ENCODE measurements at places on chromosomes 6 and 20.
A peak's percentile ranks its signal among the peaks of the same experiment; 100 is the strongest.

- no peak for DNase-seq
Measured at GRCh38 chr6:28738396-28738765, 185.4 kb downstream of the TRIM27 start.

GRCh38 chr20:14444106-14444505, 106.7 kb upstream of the FLRT3 start:
- DNase-seq, result no peak

- no peak for DNase-seq
Measured at GRCh38 chr6:112842330-112842685, 495.2 kb downstream of the RFPL4B start.

DNA sequence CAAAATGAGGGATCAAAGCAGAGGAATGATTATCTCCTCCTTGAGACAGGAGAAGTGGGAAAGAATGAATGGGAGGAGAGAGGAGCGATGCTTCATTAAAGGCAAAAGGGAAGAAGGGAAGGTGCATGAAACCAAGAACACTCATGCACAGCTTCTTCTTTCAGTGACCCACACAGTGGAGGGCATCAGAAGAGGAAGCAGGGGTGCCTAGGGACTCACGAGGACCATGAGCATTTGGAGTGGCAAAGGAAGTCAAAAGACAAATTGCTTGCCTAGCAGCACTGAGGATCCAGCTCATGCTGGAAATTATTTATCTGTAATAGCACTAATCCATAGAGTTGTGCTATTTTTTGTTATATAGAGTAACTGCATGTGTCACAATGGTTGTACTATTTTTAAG, 66.1 kb downstream of the SMLR1 start:
- DNase-seq, result no peak

DNA sequence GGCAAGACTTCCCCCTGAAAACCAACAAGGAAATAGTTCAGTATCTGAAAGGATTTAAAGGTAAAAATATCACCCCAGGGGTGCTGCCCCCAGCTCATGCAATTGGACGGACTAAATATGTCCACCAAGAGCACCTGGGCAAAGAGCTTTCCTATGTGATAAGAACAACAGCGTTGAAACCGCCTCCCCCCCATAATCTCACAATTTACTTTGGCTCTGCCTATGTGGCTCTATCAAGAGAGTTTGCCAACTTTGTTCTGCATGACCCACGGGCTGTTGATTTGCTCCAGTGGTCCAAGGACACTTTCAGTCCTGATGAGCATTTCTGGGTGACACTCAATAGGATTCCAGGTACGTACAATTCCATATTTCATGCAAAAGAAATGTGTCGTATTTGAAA, 35.8 kb downstream of the GCNT2 start:
- no peak for DNase-seq

- DNase-seq, result no peak
Measured at GRCh38 chr20:44206132-44206531, 4.4 kb downstream of the OSER1 start.

GRCh38 chr20:58842276-58842675, 8.4 kb downstream of the GNAS-AS1 start:
- no peak for DNase-seq

DNA sequence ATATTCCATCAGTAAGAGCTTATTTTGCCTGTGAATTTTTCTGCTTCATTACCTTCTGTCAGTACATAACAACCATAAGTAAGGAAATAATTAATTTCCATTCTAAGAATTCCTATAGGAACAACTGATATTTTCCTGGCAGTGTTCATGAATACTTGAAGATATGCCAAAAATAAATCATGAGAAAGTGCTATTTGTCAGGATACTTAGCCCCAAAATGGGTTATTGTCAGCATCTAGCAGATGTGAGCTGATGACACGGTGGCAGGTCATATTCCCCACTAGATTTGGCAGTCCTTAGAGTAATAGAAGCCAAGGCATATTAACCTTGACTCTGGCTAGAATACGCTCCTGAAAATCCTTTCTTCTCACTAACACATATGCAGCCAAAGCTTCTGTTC, 43.2 kb upstream of the CRISP1 start:
- DNase-seq, result no peak

DNA sequence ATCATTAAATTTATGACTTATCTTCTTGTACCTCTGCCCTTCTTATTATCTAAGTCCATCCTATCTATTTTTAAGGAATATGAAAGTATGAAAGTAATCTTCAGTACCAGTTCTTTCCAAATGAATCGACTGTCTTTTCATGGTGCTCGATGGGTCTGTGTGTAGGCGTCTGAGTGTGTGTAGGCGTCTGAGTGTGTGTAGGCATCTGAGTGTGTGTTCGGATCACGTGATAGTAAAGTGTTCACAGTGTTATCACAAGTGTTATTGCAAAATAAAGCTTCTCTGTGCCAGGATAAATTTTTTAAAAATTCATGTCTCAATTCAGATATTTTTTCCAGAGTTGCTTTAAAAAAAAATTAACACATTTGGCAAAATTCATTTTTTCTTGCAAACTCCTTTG, 58.3 kb downstream of the BMP6 start:
- DNase-seq, result no peak

DNA sequence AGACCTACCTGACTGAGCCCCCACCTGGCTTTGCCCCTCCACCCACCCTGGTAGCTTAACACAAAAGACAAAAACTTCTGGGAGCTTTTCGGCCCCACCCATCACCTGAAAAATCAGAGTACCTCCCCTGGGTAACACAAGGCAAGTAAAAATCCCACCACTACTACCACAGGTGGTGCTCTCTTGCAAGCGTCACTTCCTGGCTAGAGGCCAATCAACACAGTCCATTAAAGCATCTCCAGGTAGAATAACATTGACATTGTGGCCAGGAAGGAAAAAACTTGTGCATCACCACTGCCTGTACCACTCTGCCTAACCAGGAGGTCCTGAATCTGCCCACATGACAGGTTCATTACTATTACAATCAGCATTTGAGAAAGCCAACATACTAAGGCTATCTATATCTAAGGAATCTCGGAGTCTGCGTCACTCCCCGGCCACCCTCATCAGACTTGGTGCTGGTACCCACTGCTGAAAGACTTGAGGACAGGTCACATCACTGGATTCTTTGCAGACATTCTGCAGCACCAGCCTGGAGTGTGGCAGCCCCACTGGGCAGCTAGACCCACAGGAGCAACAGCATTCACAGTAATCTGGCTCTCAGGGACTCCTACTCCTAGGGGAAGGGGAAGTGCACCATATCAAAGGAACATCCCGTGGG, 125.9 kb downstream of the CDK19 start:
- DNase-seq, result no peak

- DNase-seq, result peak; percentile 73
Measured at GRCh38 chr6:38350942-38351341, 288.8 kb downstream of the BTBD9 start.

DNA sequence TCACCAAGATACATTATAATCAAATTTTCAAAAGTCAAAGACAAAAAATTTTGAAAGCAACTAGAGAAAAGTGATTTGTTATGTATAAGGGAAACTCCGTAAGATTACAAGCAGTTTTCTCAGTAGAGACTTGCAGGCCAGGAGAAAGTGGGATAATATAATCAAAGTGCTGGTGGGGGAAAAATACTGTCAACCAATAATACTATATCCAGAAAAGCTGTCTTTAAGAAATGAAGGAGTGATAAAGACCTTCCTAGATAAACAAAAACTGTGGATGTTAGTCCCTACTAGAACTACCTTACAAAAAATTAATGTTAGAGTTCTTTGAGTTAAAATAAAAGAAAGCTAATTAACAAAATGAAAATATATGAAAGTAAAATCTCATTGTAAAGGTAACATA, 79.7 kb downstream of the SYNE1 start:
- no peak for DNase-seq

- DNase-seq, result no peak
Measured at GRCh38 chr6:7763881-7764280, 38.0 kb downstream of the BMP6 start.

DNA sequence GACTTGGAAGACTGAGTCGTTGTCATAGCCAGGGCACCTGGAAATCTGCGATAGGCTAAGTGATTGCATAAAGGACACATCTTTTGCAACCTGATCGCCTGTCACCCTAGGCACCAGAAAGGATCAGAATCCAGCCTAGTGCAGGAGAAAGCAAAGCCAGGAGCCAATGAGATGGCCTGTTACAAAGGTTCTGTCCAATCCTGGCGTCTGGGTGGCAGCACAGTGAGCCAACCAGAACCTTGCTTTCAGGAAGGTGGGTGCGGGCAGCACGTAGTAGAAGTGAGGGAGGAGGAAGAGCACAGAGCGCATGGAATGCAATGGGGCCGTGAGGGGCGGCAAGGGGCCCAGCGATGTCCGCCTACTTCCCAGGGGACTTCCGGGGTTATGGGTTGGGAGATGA, 120.4 kb upstream of the GGTLC1 start:
- DNase-seq, result no peak

GRCh38 chr6:508614-509013, 117.1 kb downstream of the IRF4 start:
- no peak for DNase-seq

DNA sequence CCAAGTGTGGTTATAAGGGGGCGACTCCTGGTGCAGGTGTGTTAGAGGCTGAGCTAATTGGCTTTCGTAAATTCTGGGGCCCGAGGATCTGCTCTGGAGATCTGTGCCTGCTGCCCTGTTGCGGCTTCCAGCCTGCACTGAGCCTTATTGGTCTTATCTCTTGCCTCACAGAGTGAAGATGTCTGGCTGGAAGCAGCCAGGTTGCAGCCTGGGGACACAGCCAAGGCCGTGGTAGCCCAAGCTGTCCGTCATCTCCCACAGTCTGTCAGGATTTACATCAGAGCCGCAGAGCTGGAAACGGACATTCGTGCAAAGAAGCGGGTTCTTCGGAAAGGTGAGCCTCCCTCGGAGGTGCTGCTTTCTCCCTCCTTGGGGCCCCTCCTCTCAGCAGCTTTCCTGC, 20.0 kb downstream of the PRPF6 start:
- no peak for DNase-seq

- no peak for DNase-seq
Measured at GRCh38 chr6:56821005-56821432, 133.9 kb upstream of the BEND6 start.

DNA sequence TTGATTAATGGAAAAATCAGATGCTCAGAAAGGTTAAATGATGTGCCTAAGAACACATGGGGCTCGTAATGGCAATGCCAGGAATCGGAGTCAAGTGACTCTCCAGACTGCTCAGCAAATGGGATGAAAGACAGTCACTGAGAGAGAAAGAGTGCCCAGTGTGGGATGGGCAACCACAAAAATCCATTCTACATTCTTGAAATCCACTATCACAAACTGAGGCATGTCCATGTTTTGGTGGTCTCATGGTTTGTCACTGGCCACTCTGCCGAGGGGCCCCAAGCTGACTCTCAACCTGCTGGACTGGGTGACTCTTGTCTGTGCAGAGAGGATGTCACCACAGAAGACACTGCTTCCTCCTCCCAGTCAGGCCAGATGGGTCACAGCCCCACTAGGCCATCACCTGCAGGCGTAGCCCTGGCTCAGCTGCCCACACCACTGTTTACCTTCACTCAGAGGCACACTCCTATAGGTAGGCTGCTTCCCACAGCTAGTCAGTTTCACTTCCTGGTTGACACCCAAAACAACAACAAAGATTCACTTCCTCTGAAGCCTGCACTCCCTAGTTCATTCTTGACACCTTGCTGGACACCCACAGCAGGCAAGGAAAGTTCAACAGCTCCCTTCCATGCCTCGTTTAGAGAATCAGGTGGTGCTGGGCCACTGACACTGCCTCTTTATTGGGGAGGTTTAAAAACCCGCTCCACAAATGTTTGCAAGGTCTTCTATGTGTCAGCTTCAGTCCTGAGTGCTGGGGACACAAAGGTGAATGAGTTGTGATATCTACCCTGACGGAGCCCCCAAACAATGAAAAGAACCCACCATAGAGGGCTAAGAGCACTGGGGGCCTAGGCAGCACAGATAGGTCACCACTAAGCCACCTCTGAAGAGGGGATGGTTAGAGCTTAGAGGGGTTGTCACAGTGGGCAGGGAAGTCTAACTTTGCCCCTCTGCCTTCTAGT, 21.7 kb downstream of the MAP1LC3A start:
- peak; percentile 62 for DNase-seq

GRCh38 chr6:36752187-36752885, 54.7 kb downstream of the RAB44 start:
- DNase-seq, result no peak

DNA sequence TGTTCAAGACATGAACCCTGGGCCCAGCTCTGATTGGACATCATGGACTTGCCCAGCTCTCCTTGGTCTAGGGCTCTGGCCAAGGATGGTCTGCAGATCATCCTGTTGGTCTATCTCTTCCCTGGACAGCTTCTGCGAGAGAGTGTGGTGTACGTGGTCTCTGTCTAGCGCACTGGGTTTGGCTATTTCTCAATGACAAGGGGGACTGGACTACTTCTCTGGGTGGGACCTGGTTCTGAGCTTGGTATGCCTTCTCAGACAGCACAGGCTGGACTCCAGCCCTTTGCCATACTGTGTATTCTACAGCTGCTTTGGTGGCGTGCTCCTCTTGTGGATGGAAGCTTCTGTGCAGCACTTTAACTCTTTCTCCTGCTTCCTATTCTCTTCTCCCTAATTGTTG, 8.5 kb upstream of the RAET1E start:
- DNase-seq, result no peak

GRCh38 chr6:32085759-32086459, 23.2 kb downstream of the TNXB start:
- DNase-seq, result no peak

- DNase-seq, result no peak
Measured at GRCh38 chr6:5191222-5191621, 69.5 kb downstream of the LYRM4 start.

DNA sequence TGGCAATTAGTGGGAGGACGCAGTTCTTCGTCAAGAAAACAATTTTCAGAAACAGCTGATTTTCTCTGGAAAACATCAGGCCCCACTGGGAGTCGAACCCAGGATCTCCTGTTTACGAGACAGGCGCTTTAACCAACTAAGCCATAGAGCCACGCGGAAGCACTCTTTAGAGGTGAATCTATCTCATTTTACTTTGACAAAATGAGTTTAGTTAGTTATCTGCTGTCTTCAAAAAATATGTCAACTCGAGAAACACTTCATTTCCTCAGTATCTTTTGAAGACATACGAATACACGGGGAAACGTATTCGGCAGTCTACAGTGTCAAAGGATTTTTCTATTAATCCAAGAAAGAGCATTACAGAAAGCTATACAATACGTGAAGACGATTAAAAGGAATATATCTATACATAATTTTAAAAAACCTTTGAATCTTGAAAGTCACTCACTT, 26.7 kb downstream of the GPX6 start:
- peak; percentile 78 for DNase-seq

GRCh38 chr6:16956361-16956760, 145.5 kb upstream of the STMND1 start:
- no peak for DNase-seq
